ENCODE measurements at places on chromosomes 11 and 22. TPM values are rescaled to one million over a fixed set of nuclear protein-coding genes. Genes with fewer than 3 reads are reported as not detected.

DNA sequence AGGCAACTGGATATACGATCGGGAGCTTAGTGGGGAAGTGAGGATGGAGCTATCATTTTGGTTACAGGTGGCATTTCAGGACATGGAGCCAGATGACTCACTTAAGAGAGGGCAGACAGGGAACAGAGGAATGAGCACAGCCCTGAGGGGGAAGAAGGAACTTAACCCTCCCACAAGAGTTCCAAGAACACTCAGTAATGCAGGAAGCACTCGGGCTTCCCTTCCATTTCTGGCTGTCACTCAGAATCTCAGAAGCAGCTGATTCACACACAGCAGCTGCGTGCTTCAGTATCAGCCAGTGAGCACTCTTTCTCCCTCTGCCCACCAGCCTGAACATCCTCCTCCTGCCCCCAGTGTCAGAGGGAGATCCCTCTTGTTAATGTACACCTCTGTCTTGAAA, 34.8 kb downstream of the EFCAB6 start:
- no peak overlapping the region for H3K27ac ChIP-seq
- no peak overlapping the region for H3K4me3 ChIP-seq
- no peak for DNase-seq
- no peaks in the 10 kb centered on the region for H3K36me3 ChIP-seq
- H3K4me1 ChIP-seq, result peaks cover 5% of the 10 kb centered on the region
- no peaks in the 10 kb centered on the region for H3K27me3 ChIP-seq

- DNase-seq, result no peak
- no peaks in the 10 kb centered on the region for H3K36me3 ChIP-seq
- H3K27me3 ChIP-seq, result no peaks in the 10 kb centered on the region
- H3K4me1 ChIP-seq, result no peaks in the 10 kb centered on the region
- no peak overlapping the region for H3K27ac ChIP-seq
Measured at GRCh38 chr11:132745306-132745705, 787.0 kb downstream of the OPCML start.

- DNase-seq, result no peak
- H3K27me3 ChIP-seq, result no peaks in the 10 kb centered on the region
- no peaks in the 10 kb centered on the region for H3K36me3 ChIP-seq
Measured at GRCh38 chr11:8309862-8310261, 46.2 kb upstream of the LMO1 start.

DNA sequence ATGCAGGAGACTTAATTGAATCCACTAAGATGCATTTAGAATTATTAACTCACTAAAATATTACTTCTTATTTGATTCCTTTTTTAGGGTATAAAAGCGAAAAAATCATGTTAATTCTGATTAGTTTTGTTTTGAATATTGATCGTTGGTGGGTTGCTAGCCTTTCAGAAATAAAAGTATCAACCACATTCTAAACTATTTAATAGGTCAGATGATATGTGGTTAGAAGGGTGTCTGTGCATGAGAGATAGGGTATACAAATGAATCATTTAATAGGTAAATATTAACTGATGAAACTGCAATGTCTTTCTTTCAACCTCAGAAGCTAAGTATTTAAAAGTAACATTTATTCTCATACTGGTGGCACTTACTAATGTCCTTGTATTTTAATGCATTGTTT, 515.1 kb downstream of the CNTN5 start:
- no peak overlapping the region for H3K4me3 ChIP-seq
- H3K27ac ChIP-seq, result no peak overlapping the region
- no peaks in the 10 kb centered on the region for H3K27me3 ChIP-seq
- no peaks in the 10 kb centered on the region for H3K4me1 ChIP-seq
- no peaks in the 10 kb centered on the region for H3K36me3 ChIP-seq

- H3K4me1 ChIP-seq, result peaks cover 45% of the 10 kb centered on the region
- no peak overlapping the region for H3K4me3 ChIP-seq
- no peak for DNase-seq
- H3K36me3 ChIP-seq, result no peaks in the 10 kb centered on the region
- H3K27me3 ChIP-seq, result no peaks in the 10 kb centered on the region
Measured at GRCh38 chr11:14310679-14311078, 48.3 kb downstream of the RRAS2 start.

DNA sequence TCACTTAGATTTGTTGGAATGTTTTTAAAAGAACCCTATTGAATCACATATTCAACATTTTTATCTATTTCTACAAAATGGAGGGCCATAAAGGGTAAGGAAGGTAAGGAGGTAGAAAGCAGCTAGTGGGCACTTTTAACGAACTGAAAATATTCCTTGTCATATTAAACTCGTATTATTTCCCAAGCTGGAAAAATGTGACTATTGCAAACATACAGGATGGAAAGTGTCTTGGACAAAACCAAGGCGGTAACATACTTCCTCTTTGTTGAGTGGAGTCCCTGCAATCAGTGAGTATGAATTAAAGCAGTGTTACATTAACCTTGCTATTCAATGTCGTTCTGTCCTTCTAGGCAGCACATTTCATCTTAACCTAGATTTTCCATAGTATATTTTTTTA, 165.6 kb downstream of the RCN1 start:
- H3K4me1 ChIP-seq, result no peaks in the 10 kb centered on the region
- H3K27ac ChIP-seq, result no peak overlapping the region
- H3K36me3 ChIP-seq, result no peaks in the 10 kb centered on the region
- DNase-seq, result no peak
- no peak overlapping the region for H3K4me3 ChIP-seq

- peak; percentile 87 for DNase-seq
- peak overlapping the region; percentile 92 for H3K27ac ChIP-seq
- H3K4me1 ChIP-seq, result peaks cover 68% of the 10 kb centered on the region
Measured at GRCh38 chr22:37806409-37807333, 1.1 kb upstream of the GCAT start.

GRCh38 chr11:57903441-57904123, 120.1 kb upstream of the OR9Q1 start:
- H3K36me3 ChIP-seq, result no peaks in the 10 kb centered on the region
- no peak overlapping the region for H3K4me3 ChIP-seq
- no peaks in the 10 kb centered on the region for H3K27me3 ChIP-seq

GRCh38 chr22:45612451-45612901, 59.2 kb upstream of the ATXN10 start:
- no peaks in the 10 kb centered on the region for H3K36me3 ChIP-seq
- no peak for DNase-seq
- H3K27ac ChIP-seq, result peak overlapping the region; percentile 76
- H3K4me1 ChIP-seq, result peaks cover 8% of the 10 kb centered on the region

GRCh38 chr11:3198815-3199214, 19.8 kb downstream of the MRGPRG start:
- H3K27ac ChIP-seq, result no peak overlapping the region
- H3K27me3 ChIP-seq, result no peaks in the 10 kb centered on the region
- no peak for DNase-seq
- H3K4me3 ChIP-seq, result no peak overlapping the region
- H3K36me3 ChIP-seq, result no peaks in the 10 kb centered on the region

DNA sequence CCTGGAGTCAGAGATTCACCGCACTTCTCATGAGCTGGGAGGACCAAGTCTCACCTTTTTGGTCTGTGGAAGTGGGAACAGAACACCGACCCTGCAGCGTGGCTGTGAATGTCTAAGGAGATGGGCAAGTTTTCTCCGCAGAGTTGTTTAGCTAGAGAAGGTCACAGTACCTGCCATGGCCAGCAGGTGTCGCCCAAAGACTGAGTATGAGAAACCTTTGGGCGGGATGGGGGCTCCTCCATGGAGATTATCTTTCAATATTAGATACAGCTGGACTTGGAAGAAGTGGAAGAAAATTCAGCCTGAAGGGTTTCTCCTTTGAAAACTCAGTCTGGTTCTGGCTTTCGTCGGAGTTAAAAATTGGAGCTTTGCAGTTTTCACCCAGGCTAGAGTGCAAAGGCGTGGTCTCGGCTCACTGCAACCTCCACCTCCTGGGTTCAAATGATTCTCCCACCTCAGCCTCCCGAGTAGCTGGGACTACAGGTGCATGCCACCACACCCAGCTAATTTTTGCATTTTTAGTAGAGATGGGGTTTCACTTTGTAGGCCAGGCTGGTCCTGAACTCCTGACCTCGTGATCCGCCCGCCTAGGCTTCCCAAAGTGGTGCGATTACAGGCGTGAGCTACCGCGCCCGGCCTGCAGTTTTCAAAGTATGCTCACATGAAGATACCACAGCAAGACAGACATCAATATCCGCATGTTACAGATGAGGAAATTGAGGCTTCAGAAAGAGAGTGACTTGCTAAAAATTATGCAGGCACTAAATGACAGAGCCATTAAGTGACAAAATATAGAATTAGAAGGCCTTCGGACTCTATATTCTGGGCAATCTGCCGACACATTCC, 10.7 kb upstream of the DSCAML1 start:
- peaks cover 5% of the 10 kb centered on the region for H3K4me1 ChIP-seq
- H3K4me3 ChIP-seq, result no peak overlapping the region

GRCh38 chr22:49412236-49412635, 415.4 kb downstream of the BRD1 start:
- H3K4me3 ChIP-seq, result no peak overlapping the region
- no peak overlapping the region for H3K27ac ChIP-seq
- H3K27me3 ChIP-seq, result no peaks in the 10 kb centered on the region
- no peaks in the 10 kb centered on the region for H3K36me3 ChIP-seq
- no peaks in the 10 kb centered on the region for H3K4me1 ChIP-seq
- DNase-seq, result no peak

- H3K36me3 ChIP-seq, result no peaks in the 10 kb centered on the region
- no peaks in the 10 kb centered on the region for H3K27me3 ChIP-seq
- no peak overlapping the region for H3K27ac ChIP-seq
- no peak overlapping the region for H3K4me3 ChIP-seq
- H3K4me1 ChIP-seq, result peaks cover 32% of the 10 kb centered on the region
Measured at GRCh38 chr11:2375341-2375853, 1.7 kb upstream of the CD81 start.

DNA sequence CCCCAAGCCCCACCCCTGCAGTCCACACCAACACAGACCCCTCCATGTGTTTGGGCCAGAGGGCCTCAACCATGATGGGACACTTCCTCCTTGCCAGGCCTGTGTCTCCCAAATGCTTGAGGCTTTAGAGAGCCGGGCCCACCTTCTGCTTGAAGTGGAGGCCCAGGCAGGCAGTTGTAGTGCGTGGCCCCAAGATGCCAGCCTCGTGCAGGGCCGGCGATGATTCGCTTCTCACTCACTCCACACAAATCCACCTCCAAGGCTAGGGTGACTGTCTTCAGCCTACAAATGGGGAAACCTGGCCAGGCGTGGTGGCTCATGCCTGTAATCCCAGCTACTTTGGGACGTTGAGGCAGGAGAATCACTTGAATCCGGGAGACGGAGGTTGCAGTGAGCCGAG, 5.7 kb downstream of the PRR5 start:
- no peak for DNase-seq
- no peaks in the 10 kb centered on the region for H3K36me3 ChIP-seq
- peaks cover 58% of the 10 kb centered on the region for H3K4me1 ChIP-seq
- no peak overlapping the region for H3K27ac ChIP-seq
- H3K4me3 ChIP-seq, result no peak overlapping the region

DNA sequence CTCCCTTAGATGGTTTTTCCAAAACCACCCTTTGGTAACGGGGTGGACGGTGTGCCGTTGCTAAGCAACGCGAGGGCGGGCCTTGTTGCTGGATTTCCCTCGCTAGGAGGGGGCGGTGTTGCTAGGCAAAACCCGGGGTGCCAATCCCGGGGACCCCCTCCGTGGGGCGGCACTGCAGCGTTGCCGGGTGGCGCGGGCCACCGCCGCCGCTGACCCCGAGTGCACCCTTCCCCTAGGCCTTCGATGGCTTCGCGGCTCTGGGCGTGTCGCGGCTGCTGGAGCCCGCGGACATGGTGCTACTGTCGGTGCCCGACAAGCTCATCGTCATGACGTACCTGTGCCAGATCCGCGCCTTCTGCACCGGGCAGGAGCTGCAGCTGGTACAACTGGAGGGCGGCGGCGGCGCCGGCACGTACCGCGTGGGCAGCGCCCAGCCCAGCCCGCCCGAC, 8.9 kb downstream of the EHBP1L1 start:
- H3K36me3 ChIP-seq, result peaks cover 3% of the 10 kb centered on the region
- H3K27me3 ChIP-seq, result no peaks in the 10 kb centered on the region
- peaks cover 11% of the 10 kb centered on the region for H3K4me1 ChIP-seq
- H3K27ac ChIP-seq, result no peak overlapping the region
- no peak overlapping the region for H3K4me3 ChIP-seq
- no peak for DNase-seq

DNA sequence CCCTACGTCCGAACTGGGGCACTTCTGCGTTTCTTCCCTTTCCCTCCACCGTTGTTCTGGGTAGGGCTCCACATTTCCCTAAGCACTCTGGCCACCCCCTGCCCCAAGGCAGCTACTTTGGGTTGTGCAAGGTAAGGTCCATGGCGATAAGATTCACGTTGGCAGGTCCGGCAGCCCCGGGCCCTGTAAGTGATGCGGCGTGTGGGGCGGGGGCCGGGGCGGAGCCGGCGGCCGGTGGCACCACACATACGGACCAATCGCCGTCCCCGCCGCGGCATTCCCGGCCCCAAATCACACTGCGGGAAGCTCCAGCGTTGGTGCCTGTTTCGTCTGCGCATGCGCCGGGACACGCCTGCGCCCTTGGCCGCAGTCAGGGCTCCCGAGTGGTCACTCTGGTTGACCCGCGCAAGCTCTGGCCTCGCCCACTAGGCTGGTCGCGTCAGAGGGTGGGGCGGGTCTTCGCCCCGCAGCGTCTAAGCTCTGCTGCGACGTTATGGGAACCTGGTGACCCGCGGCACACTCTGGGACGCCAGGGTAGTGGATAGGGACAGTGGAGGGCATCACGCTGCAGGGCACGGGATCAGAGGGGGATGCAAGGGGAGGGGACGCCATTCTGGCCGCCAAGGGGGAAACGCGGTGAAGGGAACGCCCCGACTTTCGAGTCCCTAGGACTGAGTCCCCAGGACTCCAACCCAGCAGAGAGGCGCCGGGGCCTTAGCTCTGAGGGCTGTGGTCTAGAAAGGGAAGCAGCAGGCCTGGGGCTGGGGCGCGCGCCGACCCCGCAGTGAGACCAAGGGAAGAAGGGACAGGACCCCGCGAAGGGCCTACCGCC, 1.6 kb downstream of the FADS1 start:
- no peaks in the 10 kb centered on the region for H3K27me3 ChIP-seq
- no peaks in the 10 kb centered on the region for H3K36me3 ChIP-seq
- H3K27ac ChIP-seq, result peak overlapping the region; percentile 99
- peaks cover 21% of the 10 kb centered on the region for H3K4me1 ChIP-seq

GRCh38 chr11:134173296-134173695, 50.5 kb downstream of the NCAPD3 start:
- H3K27me3 ChIP-seq, result no peaks in the 10 kb centered on the region
- H3K36me3 ChIP-seq, result peaks cover 13% of the 10 kb centered on the region
- no peak overlapping the region for H3K4me3 ChIP-seq
- DNase-seq, result no peak
- H3K4me1 ChIP-seq, result no peaks in the 10 kb centered on the region

DNA sequence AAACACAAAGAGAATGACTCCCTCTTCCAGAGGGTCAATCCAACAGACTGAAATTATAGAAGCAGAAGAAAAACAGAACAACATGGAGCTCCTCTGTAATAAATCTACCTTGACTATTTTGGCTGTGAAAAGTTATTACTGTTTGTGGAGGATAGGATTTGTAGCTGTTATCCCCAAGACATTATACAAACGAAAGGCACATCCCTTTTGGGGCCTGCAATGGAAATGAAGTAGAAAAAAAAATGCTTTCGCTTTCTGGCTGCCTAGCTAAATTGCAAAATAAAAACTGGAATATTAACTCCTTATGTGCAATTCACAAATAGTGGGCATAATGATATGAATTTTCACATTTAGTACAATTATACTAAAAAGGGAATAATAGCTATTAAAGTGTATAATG, 123.8 kb upstream of the CCDC179 start:
- no peaks in the 10 kb centered on the region for H3K27me3 ChIP-seq
- H3K4me1 ChIP-seq, result no peaks in the 10 kb centered on the region
- H3K36me3 ChIP-seq, result no peaks in the 10 kb centered on the region
- DNase-seq, result no peak
- no peak overlapping the region for H3K27ac ChIP-seq

PDGFD gene
- 21.9 TPM for total RNA-seq

C1QTNF5 gene
- 32.2 TPM for total RNA-seq

FADD gene
- total RNA-seq, result 21.6 TPM

DKK3 gene
- 110 TPM for total RNA-seq

TMEM191C gene
- total RNA-seq, result 8.3 TPM

PRCP gene
- 79.3 TPM for total RNA-seq

MAPK8IP2 gene
- 3.2 TPM for total RNA-seq

CEP126 gene
- total RNA-seq, result 9.6 TPM

SHISA8 gene
- not detected for total RNA-seq

All from vagina (tissue), 2 donors.